Heart left ventricle (tissue), 16 donors: ENCODE measurements at places on chromosomes 1 and 21. TPM values are rescaled to one million over a fixed set of nuclear protein-coding genes. Genes with fewer than 3 reads are reported as not detected.

DNA sequence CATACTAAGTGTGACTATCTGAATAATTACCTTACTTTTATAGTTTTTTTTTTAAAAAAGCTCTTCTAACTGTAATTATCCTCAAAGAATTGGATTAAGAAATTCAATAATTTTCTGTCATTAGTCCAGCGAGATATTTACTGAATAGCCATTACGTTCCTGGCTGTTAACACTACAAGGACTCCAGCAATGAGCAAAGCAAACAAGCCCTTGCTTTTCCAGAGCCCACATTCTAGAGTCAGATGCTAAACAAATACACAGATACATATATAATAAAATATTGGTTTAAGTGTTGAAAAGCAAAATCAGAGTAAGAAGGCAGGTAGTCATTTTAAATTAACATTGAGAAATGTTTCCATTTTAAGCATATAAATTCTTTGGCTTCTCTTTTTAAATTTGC, 118.4 kb downstream of the ATF6 start:
- H3K4me1 ChIP-seq, result no peaks in the 10 kb centered on the region
- H3K27ac ChIP-seq, result no peak overlapping the region
- H3K27me3 ChIP-seq, result no peaks in the 10 kb centered on the region
- no peaks in the 10 kb centered on the region for H3K36me3 ChIP-seq

DNA sequence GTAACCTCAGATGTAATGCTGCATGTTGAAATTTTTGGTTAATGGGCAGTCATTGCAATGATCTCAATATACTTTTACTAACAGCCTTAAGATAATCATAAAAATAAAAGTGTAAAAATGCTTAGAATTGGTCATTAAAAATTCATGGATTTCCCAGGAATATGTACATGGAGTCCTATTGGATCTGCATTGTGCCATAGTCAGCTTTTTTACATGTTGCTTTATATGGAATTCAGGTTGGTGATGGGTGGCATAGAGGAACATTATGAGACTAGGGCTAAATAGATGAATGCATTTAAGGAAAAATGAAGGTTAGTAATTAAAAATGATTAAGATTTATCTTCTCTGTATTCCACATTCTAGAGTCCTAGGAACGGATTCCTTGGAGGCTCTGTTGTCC, 103.2 kb downstream of the SLC35F3 start:
- no peaks in the 10 kb centered on the region for H3K36me3 ChIP-seq
- no peaks in the 10 kb centered on the region for H3K4me1 ChIP-seq
- H3K27ac ChIP-seq, result no peak overlapping the region
- H3K4me3 ChIP-seq, result no peak overlapping the region
- DNase-seq, result no peak

GRCh38 chr1:20699558-20699957, 18.2 kb downstream of the KIF17 start:
- no peak overlapping the region for H3K27ac ChIP-seq
- H3K4me1 ChIP-seq, result peaks cover 8% of the 10 kb centered on the region
- no peak overlapping the region for H3K4me3 ChIP-seq
- no peaks in the 10 kb centered on the region for H3K27me3 ChIP-seq

The CFAP141 gene
- not detected for total RNA-seq

- H3K4me1 ChIP-seq, result peaks cover 14% of the 10 kb centered on the region
- H3K36me3 ChIP-seq, result no peaks in the 10 kb centered on the region
- H3K4me3 ChIP-seq, result no peak overlapping the region
- no peak overlapping the region for H3K27ac ChIP-seq
- DNase-seq, result no peak
Observed at GRCh38 chr1:182087304-182087703, 25.8 kb upstream of the ZNF648 start.

The FMN2 gene
- total RNA-seq, result not detected

The C1orf94 gene
- not detected for total RNA-seq

- no peak for DNase-seq
- H3K27me3 ChIP-seq, result peaks cover 70% of the 10 kb centered on the region
- H3K4me3 ChIP-seq, result peak overlapping the region; percentile 29
Observed at GRCh38 chr1:92480813-92481598, 5.7 kb downstream of the GFI1 start.

GRCh38 chr1:54399765-54400164, 6.4 kb downstream of the SSBP3 start:
- no peak overlapping the region for H3K27ac ChIP-seq
- H3K27me3 ChIP-seq, result no peaks in the 10 kb centered on the region
- peaks cover 15% of the 10 kb centered on the region for H3K4me1 ChIP-seq
